ENCODE measurements at places on chromosomes 2 and 18.

GRCh38 chr2:5945742-5946141 is 253.6 kb downstream of the SOX11 start:
- DNase-seq, result no peak

GRCh38 chr2:45330108-45330507 is 281.0 kb downstream of the SRBD1 start:
- no peak for DNase-seq

DNA sequence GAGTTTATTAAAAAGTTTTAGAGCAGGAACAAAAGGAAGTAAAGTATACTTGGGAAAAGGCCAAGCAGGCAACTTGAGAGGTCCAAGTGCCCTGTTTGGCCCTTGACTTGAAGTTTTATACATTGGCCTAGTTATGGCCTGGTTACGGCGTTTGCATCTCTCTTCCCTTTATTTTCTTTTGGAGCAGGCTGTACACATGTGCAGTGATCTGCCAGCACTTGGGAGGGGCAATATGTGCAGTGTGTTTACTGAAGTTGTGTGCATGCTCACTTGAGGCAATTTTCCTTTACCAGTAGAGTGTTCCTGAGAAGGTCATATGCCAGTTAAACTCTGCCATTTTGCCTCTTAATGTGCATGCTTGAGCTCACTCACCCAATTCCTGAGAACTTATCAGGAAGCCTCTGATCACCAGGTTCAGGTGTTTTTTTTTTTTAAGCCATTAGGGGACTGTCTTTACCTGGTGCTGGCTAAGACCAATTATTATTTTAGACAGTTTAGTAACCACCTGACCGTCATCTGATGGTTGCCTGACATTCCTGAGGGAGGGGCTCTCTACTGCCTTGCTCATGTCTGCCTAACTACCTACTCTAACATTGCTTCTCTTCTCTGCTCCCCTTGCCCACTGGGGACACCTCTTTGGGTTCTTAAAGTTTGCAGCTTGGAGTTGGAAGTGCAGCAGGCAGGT is 48.0 kb downstream of the SCN2A start:
- no peak for DNase-seq

DNA sequence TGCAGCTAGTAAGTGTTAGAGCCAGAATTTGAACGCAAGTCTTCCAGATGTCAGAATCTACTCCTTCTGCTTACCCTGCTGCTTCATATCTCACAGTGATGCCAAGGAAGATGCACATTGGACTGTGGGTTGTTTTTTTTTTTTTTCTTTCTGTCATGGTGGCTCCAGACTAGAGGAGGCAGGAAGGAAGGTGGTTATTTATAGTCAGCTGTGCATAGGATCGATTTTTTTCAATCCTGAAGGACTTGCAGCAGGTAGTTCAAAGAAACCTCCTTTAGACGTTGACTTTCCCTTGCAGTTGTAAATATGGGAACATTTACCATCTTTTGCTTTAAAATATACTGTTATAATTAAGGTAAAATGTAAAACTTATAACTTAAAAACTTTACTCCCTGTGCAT is 17.3 kb downstream of the NEDD4L start:
- no peak for DNase-seq

DNA sequence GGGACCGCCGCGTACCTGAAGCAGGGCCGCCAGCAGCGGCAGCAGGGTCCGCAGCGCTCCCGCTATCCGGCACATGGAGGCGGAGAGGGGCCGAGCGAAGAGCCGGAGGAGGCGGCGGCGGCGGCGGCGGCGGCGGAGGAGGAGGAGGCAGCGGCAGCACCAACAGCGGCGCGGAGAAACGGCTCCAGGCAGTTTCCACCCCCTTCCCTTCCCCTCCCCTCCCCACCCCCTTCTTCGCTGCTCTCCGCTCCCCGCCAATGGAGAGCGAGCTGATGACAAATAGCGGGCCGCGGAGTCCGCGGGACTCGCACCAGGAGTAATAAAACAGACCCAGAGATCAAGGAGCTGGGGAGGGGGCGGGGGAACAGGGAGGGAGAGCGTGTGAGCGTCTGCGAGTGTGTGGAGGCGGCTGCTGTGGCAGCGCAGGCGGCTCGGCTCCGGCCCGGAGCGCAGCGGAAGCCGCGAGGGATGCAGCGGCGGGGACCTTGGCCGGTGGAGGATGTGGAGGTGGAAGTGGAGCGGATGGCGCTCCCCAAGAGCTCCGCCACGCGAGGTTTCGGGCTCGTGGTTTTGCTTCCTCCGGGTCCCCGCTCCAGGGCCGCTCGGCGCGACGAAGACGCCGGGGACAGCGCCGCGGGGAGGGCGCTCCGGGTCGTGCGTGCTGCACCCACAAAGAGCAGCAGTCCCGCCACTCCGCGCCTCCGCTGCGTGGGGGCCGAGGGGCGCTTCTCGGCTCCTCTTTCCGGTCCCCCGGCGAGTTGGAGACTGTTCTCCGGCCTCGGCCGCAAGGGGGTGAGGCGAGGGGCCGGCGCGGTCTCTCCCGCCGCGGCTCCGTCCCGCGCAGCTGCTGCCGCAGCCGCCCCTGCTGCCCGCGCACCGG is at the start of gene CDH2:
TSS of gene CDH2 (minus strand) at position 183 of the 880 bp plus-strand sequence. CDS start at position 75, 108 bp downstream.
- DNase-seq, result peak; percentile 83

DNA sequence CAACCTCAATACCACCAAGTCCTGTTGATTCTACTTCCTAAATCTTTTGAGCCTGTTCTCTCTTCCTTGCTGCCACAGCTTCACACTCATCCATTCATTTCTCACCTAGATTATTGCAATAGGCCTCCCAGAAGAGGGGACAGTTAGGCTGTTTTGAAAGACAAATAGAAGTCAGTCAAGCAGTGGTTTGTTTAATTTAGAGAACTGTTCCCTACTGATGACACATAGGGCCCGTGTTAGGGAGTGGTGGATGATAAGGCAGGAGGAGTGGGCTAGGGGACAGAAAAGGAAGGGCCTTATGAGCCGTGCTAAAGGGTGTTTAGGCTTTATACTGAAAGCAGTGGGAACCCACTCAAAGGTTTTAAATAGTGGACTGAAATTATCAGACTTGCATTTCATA is 59.6 kb upstream of the ZFP36L2 start:
- no peak for DNase-seq

Measured in right renal cortex interstitium (tissue), 3 donors.